ENCODE measurements at places on chromosomes 7 and 10.
A peak's percentile ranks its signal among the peaks of the same experiment; 100 is the strongest.

DNA sequence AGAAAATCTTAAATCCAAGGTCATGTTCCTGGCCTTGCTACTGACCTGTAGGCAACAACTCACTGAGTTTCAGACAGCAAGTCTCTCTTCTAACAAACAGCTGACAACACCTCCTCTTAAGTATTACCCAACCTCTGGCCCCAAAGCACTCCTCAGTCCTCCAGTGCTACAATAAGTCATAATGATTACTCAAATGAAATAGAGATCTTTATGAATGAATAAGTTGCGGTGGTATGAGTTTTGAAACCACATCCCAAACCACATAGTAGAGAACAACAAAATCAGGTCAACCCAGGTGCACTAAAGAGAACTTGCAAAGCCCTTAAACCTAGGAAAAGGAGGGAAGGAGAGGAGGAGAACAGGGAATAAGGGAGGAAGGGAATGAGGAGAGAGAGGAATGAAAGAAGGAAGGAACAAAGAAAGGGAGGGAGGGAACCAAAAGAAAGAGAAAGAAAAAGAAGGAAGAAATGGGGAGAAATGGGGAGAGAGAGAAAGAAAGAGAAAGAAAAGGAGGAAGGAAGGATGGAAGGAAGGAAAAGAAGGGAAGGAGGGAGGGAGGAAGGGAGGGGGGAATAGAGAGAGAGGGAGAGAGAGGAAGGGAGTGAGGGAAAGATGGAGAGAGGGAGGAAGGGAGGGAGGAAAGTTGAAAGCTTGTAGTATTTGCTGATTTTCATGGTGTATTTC is 142.8 kb upstream of the CALCR start:
- no peak for DNase-seq

DNA sequence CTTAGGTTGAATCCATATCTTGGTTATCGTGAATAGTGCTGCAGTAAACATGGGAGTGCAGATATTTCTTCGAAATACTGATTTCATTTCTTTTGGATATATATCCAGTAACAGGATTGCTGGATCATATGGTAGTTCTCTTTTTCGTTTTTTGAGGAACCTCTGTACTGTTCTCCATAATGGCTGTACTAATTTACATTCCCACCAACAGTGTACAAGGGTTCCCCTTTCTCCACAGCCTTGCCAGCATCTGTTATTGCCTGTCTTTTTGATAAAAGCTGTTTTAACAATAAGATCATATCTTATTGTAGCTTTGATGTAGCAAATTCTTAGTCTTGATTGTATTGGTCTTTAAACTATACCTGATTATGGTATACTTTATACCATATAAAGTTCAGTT is 45.3 kb downstream of the ZNRF2 start:
- DNase-seq = no peak

GRCh38 chr10:15714847-15715246 is 4.9 kb downstream of the ITGA8 start:
- DNase-seq = no peak

DNA sequence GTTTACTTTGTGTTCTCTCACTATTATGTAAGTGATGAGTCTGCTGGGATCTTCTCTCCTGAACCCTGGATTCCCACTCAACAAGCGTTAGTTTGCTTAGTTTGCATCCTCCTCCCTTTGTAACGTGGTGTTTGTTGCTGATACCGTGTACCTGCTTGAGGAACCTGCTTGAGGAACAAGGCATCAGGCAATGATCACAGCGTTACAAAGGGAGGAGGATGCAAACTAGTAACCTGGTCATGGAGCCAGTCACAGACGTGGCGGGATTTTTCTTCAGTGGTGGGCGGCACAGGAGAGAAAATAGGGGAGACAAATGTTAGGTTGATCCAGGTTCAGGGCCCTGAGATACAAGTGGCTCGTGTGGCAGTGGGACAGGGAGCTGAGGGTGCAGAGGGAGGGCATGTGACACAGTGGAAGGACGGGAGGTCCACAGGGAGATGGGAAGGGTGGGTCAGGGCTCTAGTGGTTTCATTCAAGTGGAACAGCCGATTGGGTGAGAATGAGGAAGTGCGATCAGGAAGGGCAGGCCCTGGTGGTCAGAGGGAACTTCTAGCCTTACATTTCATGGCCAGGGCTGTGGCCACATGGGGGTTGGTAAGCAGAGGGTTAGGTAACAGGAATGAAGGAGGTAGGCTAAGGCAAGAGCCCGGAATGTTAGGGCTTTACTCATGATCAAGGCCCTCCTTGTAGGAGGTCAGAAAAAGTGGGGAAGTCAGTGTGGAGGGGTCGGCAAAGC is 38.0 kb downstream of the SNX10 start:
- DNase-seq = no peak

GRCh38 chr10:29794776-29795611 is 160.2 kb upstream of the SVIL start:
- DNase-seq = no peak

DNA sequence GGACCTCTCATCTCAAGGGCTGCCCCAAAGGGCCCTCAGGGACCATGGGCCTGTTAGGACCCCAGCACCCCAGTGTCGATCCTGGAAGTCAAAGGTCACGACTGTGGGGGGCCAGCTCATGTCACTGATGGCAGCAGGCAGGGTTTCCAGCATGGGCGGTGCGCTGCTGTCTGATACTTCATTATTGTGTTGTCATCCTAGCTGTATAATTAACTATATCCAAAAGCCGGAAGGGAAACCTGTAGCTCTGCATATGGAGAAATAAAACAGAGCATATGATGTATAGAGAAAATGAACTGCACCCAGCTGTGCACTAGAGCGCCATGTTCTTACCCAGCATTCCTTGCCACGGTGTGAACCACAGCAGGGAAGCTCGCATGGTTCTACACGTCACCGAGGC is 196.3 kb downstream of the EBF3 start:
- DNase-seq = no peak

DNA sequence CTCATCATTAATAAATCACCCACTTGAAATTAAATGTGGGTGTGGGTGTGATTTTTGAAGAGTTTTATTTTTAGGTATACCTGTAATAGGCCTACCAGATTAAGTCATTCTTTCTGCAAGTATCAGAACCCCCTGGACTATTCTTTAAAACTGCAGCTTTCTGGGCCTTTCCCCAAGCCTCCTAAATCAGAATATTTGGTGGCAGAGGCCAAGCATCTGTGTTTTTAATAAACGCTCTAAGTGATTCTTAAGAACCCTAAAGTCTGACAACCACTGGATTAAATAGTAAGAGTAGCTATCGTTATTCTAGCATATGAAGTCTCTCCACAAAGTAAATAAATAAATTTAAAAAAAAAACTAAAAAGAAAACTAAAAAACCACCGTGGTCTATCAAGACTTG is 703.0 kb upstream of the NRP1 start:
- no peak for DNase-seq

DNA sequence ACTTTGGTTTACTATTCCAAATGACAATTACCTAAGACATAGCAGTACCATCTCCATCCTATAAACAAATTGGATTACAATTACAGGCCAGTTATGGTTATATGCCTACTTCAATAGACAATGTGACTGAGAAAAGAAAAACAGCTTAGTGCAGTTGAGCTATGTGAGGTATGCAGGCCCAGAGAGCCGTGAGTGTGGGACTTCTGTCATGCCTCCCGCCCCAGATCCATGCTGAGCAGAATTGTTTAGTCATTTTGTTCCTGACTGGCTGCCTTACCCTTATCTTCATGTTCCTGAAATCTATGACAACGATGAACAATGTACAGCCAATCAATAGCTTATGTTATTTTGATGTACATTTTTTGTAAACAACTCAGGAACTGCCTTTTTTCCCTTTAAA is 21.7 kb downstream of the LARP4B start:
- DNase-seq = no peak

GRCh38 chr10:132543916-132544743 is 6.5 kb downstream of the INPP5A start:
- peak; percentile 39 for DNase-seq

- no peak for DNase-seq
Measured at GRCh38 chr7:124701955-124702354, 63.6 kb downstream of the GPR37 start.

DNA sequence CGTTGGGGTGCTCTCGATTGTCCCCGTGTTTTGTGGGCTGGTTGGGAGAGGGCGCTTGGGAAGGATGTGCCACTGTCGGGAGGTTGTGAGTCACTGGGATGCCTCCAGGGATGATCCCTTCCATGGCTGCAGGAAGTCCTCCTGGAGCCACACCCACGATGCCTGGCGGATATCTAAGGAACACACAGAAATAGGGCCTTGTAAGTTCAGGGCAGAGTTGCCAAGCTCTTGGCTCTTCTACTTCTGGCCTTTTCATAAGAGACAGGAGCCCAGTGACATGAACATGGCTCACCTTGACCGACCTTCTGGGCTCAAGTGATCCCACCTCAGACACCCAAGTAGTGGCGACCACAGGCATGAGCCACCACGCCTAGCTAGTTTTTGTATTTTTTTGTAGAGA is 47.6 kb downstream of the ZRANB1 start:
- no peak for DNase-seq

- peak; percentile 50 for DNase-seq
Measured at GRCh38 chr10:68601501-68602265, 41.5 kb downstream of the TET1 start.

GRCh38 chr7:43516581-43517342 is 66.1 kb upstream of the STK17A start:
- DNase-seq = peak; percentile 51

DNA sequence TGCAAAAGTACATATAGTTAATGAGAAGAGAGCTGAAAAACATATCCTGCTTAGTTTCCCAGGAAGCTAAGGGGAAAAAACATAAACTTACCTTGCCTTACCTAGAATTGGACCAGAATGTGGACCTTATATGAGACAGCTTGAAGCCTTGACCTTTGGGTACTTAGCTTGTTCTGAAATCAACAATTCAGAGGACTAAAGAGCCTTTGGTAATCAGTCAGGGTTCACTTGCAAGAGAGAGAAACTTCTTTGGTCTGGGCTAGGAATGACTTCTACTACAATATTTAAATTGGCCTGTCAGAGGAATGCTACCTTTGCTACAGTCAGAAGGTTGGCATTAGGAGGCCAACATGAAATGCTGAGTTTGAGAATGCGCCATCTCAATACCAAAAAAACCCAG is 24.9 kb downstream of the SAMD8 start:
- no peak for DNase-seq

DNA sequence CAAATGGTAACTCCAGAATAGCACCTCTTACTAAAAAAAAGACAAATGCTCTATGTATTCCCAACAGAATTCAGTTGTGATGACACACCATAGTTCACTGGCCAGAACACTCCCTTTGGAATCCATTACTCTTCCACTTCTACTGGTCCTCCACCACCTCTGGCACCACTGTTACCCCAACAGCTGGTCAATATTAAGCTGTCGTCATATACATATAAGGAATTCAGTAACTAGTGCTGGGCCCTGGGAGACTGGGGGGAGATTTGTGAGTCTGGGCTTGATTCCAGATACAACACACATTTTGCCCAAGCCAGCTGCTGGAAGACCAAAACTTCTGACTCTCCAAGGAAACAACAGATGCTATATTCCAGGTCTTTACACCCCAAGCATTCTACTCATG is 26.0 kb upstream of the ITGA8 start:
- DNase-seq = no peak

DNA sequence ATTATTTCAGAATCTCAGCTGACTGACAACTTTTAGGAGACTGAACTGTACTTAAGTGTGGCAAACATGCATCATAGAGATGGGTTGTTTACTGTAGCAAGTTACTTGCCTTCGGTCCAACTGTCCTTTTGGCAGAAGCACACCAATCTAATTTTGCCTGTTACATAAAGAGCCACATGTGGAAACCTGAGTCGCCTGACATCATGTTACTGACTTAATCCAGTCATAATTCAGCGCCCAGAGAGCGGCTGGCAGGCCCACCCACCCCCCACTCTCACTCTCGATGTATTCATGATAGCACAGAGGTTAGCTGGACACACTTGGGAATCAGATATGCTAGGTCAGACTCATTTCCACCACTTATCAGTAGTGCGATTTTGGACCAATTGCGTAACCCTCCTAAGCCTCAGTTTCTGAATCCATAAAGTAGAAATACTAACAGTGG is 57.3 kb upstream of the CAPZA2 start:
- no peak for DNase-seq
